ENCODE measurements at places on chromosomes 3 and 15.

DNA sequence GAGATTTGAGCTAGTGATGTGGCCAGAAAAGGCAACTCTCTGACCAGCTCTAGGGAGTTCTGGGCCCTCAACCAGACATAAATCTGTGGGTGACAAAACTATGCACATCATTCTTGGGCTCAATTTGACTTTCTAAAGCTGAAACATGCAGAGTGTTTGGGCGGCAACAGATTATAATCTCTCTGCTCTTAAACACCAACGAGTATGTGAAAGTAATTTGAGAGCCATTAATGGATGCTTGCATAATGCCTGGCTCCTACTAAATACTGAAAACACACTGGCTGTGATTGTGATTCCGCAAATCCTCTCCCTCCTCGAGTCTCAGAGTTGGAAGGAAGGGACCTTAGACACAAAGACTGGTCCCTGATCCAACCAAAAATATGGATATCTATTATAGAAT, 186.7 kb downstream of the UACA start:
- DNase-seq, result no peak

DNA sequence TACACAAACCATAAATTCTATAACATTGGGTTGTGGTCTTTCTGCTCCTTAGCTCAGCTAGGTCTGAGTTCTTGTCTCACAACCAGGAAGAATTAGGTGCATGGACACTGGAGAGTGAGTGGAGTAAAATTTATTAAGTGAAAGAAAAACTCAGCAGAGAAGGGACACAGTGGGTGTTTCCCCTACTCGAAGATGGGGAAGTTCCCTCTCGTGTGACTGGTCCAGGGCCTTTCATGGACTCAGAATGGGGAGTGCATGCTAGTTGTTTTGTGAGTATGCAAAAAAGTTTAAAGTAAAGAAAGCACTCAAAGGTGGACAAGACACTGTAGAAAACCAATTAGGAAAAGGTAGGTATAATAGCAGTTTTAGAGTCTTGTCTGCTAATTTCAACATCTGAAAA, 215.5 kb upstream of the RORA start:
- DNase-seq, result no peak

DNA sequence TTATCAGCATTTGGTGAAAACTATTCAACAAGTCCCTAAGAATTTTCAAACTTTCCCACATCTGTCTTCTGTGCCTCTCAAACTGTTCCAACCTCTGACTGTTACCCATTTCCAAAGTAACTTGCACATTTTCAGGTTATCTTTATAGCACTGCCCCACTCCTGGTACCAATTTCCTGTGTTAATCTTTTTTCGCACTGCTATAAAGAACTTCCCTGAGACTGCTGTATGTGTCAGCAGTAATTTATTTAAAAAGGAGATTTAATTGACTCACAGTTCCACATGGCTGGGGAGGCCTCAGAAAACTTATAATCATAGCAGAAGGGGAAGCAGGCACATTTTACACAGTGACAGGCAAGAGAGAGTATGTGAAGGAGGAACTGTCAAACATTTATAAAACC, 310.9 kb upstream of the SLITRK3 start:
- DNase-seq, result no peak

GRCh38 chr15:27514526-27514925, 543.5 kb downstream of the GABRG3 start:
- no peak for DNase-seq

GRCh38 chr3:94024385-94024784, 4.0 kb downstream of the STX19 start:
- DNase-seq, result no peak

GRCh38 chr15:78205856-78206255, 28.5 kb downstream of the ACSBG1 start:
- DNase-seq, result no peak

DNA sequence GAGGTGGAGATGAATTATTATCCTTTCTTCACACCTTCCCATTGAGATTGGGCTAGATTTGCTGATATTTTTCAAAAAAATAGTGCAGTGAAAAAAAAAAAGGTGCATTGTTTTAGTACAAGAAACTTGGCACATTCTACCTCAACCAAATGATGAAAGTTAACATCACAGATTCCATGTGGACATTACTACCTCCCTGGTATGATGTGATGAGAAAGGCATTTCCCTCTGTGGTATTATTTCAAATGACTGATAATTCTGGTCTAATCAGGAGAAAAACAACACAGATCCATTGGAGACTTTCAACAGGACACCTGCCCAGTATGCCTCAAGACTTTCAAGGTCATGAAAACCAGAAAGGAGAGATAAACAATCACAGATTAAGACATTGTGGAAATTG, 313.4 kb downstream of the BCHE start:
- DNase-seq, result no peak

DNA sequence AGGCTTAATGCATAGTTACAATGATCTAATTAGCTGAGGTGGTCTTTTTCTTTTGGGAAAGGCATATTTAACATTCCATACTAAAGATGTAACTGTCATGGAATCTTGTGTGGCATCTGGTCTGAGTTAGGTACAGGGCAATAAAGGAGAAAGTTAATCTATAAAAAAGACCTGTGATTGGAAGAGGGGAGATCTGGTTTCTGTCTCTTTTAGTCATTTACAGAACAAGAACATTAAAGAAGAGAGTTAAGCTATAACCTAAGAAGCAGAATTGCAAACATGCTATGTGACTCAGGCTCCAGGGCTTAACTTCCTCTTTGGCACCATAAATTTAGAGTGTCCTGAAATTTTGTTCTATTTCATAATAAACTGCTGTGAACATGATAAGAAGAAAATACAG, 47.2 kb upstream of the MME start:
- DNase-seq, result no peak

GRCh38 chr15:74123658-74124057, 6.7 kb upstream of the ISLR2 start:
- no peak for DNase-seq

- DNase-seq, result no peak
Measured at GRCh38 chr3:183917776-183918175, 33.1 kb upstream of the PARL start.

DNA sequence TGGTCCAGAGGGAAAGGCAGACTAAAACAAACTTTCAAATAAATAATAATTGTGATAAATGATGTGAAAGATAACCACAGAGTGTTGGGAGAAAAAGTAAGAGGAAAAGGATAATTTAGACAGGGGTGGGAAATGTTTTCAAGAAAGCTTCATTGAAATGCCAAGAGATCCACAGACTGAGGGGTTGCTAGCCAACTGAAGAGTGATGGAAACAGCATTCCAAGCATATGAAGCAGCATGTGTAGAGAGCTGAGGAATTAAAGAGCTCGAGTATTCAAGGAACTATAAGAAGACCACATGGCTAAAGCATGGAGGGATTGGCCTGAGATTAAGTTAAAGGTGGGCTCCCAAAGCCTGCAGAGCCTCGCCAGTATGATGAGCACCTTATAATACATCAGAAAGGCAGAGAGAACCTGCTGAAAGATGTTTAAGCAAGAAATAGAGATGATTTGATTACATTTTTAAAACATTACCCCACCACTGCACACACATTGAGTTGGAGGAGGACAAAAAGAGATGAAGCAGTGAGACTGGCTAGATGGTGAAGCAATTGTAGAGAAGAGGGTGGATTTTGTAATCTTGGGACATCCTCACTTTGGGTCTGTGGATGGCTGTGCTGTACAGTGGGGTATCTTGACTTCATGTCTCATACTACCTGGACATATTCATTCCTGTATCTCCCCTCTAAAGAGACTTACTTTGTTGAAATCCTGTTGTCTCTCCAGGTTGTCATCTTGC, 100.8 kb downstream of the STAC start:
- no peak for DNase-seq

GRCh38 chr3:37920156-37920699, 58.5 kb downstream of the CTDSPL start:
- no peak for DNase-seq

DNA sequence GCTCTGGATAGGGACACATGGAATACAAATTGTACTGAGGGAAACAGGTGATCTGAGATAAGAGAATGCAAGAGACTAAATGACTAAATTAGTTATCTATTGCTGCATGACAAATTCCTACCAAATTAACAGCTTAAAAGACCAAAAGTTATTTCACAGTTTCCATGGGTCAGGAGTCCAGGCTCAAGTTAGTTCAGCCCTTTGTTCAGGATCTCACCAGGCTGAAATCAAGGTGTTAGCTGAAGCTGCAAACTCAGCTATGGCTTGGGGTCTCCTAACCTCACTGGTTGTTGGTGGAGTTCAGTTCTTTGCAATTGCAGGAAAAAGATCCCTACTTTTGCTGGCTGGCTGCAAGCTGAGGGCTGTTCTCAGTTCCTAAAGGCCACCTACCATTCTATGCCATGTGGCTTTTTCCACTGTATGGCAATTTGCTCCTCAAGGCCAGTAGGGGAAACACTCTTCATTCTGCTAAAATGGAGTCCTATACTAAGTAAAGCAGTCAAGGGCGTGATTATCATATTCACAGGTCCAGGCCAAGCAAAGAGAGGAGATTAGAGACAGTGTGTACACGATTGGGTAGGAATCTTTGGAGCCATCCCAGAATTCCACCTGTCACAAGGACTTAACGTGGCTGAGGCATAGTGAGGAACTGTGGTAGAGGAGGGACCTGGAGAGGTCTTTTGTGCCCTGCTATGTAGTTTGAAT, 53.7 kb downstream of the THRB start:
- DNase-seq, result no peak

GRCh38 chr15:43896543-43896942, 69.7 kb downstream of the WDR76 start:
- DNase-seq, result no peak

- no peak for DNase-seq
Measured at GRCh38 chr3:156181509-156181908, 61.1 kb downstream of the KCNAB1 start.

DNA sequence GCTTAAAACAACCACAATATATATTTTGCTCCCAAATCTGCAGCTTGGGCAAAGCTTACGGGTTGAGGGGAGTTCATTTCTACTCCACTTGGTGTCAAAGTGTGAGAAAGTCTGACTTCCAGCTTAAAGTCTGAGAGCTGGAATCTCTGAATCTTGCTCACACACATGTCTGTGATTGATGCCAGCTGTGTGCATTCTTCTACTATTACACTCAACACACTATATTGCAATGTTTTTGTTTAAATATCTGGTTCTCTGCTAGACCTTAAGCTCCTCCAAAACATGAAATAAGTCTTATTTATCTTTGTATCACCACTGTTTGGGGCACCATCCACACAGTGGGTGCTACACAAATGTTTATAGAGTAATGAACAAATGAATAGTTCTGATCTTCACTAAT, 36.7 kb upstream of the SECISBP2L start:
- no peak for DNase-seq

DNA sequence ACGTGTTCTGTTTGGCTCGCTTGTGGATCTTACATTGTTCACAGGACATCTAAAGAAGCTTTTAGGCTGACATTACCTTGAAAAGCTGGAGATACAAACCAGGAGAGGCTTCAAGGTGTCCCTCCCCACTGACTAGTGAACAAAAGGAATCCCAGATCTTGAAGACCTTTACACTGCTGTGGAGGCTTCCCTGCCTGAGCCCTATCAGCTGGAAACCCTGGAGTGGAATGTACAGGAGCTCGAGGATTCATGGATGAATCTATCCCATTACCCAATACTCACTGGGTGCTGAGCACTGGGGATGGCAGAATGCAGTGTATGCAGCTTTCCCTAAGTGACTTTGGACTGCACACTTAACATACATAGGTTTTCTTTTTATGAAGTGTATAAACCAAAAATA, 82.3 kb upstream of the MFGE8 start:
- DNase-seq, result no peak

DNA sequence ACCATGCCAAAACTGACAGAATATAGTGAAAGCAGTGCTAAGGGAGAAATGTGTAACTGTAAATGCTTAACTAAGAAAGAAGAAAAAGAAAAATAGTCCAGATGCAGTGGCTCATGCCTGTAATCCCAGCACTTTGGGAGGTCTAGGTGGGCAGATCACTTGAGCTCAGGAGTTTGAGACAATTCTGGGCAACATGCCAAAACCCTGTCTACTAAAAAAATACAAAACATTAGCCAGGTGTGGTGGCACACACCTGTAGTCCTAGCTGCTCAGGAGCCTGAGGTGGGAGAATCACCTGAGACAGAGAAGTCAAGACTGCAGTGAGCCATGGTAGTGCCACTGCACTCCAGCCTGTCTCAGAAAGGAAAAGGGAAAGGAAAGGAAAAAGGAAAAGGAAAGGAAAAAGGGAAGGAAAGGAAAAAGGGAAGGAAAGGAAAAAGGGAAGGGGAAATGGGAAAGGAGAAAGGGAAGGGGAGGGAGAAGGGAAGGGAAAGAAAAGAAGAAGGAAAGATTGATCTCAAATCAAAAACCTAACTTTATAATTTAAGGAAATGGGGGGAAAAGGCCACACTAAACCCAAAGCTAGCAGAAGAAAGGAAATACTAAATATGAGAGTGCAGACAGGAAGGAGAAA, 20.3 kb downstream of the C3orf33 start:
- no peak for DNase-seq

DNA sequence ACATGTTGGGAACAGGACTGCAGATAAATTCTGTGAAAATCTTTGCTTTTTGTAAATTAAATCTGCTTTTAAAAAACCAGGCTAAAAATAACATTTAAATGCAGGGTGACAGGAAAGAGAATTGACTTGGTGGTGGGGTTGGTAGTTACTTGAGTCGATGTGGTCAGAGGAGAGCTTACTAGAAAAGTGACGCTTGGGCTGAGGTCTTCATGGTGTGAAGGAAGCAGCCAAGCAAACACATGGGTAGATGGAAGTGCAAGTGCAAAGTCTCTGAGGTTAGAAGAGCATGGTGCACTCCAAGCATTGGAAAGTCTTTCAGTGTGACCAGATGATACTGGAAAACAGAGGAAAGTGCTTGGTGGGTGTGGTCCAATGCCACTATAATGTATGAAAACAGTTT, 86.4 kb upstream of the THBS1 start:
- DNase-seq, result no peak

DNA sequence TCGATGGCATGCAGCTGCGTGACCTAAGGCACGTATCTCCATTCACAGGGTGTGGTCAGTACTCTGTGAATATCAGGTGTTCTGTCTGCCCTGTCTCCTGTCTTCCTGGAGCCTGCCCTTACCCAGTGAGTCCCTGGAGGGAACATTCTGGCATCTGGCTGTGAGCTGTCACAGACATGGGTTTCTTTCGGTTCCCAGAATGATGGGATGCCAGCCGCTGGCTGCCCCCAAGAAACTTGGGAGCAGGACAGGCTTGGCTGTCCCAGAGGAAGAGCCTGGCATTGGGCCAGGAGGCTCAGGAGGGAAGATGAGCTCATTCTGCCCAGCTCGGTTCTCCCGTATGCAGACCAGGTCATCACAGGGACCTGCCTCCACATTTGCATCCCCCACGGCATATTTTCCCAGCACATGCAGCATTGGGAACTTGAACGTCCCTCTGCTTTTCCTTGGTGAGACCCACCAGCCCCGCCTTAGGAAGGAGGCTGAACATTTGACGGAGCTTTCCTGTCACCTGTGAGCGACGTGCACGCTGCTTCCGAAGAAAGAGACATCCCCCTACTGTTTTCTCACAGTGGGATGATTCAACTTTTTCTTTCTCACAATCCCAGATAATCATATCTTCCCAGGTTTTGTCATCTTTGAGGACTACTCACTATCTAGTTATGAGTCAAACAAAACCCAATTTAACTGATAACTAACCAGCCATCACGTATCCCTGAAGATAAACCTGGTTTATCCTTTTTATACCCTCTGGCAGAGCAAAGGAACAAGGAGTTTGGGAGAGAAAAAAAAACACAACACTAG, 22.0 kb upstream of the PGPEP1L start:
- DNase-seq, result no peak
